ENCODE measurements at places on chromosomes 1 and 21.

GRCh38 chr1:89725011-89725370 lies 92.1 kb downstream of the LRRC8C start:
- no peak for DNase-seq

- DNase-seq = no peak
These were observed 30.7 kb downstream of the PPP2R5A start for GRCh38 chr1:212315907-212316306.

GRCh38 chr1:146049436-146049835 lies 27.9 kb upstream of the HJV start:
- DNase-seq = no peak

GRCh38 chr1:15460708-15461095 lies 4.2 kb downstream of the CELA2A start:
- no peak for DNase-seq

DNA sequence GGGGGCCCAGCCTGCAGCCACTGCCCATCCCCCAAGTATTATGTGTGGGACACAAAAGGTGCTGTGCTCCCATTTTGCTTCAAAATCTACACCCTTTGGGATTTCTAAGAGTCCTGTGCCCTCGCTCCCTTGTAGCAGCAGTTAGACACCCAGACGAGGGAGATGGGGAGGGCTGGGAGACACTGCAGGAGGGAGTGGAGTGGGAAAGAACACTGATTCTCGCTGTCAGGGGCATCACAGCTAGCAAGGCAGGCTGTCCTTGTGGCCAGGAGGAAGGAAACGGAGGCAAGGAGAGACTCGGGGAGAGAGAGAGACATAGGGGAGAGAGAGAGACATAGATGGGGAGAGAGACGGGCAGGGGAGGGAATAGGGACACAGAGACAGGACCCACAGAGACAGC lies 38.5 kb downstream of the CSMD2 start:
- no peak for DNase-seq

DNA sequence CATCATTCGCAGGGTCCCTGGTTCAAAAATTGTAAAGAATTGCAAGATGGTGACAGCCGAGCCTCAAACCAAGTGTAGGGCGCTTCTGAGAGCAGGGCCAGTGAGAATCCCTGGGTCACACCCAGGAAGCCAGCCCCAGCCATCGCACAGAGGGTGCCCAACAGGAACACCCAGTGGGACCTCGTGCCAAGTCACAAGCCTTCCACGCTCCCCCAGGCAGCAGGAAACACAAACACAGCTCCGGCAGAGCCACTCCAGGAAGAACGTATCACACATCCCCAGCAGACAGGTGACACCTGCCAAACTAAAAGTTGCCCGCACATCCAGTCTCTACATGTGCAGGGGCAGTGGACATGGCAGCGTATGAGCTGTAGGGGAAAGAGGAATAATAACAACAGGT lies 20.2 kb downstream of the DHRS3 start:
- DNase-seq = no peak

GRCh38 chr1:71377886-71378285 lies 297.1 kb upstream of the ZRANB2 start:
- DNase-seq = no peak

All from stimulated activated CD8-positive, alpha-beta memory T cell treated with anti-CD3 and anti-CD28 coated beads, Interleukin-2, amount 100 ng/mL, for 1 hour (primary cell).